ENCODE measurements at places on chromosomes 13 and 19.

GRCh38 chr13:23377983-23378632, 55.4 kb downstream of the SACS start:
- no peak for DNase-seq

GRCh38 chr13:33321686-33322542, 36.4 kb upstream of the STARD13 start:
- DNase-seq: no peak

DNA sequence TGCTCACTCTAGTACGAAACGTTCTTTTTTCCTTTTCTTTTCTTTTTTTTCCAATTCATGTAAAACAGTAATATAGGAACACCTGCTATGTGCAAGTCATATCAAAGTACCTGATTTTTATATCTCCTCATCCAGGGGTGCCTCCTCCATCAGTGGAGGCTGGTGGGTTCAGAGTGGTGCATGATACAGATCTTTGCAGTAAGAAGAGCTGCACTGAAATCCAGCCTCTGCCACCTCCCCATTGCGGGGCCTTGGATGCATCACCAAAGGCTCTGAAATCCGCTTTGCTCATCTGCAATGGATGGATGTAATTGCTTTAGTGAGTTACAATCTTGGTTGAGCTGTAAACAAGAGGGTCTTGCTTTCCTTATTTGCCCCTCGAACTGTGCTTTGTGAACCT, 38.3 kb downstream of the GPR12 start:
- no peak for DNase-seq

GRCh38 chr13:112785483-112785856, 95.6 kb downstream of the ATP11A start:
- no peak for DNase-seq

DNA sequence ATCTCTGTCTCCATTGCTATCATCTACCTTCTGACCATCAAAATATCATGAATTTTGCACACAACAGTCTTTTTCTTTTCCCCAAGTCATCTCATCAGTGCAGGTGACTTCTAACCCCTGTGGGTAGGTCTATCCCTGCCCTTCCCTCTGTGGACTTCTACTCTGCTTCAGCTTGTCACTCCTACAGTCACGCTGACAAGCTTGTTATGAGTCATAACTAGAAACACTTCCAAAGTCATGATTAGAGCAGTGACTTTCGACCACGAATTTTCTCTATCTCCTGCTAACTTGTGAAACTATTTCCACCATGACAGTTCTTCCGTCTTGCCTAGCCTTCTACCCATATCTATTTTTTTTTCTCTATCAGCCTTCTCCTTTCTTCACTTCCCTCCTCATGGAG, 343.7 kb upstream of the ARGLU1 start:
- DNase-seq: no peak
